ENCODE measurements at places on chromosomes 6 and 20.

DNA sequence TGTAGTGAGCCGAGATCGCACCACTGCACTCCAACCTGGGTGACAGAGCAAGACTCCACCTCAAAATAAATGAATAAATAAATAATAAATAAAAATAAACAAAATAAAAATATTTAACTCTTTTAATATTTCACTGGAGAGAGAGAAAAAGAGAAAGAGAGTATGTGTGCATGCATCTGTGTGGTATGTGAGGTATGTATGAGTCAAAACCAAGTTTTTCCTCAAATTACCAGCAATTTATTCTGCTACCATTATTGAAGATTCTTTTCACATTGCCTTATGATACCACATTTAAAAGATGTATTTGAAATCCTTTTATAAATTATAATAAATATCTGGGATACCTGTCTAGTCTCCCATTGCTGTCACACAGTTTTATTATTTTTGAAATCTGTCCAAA, 122.1 kb downstream of the CD164 start:
- no peak for DNase-seq

DNA sequence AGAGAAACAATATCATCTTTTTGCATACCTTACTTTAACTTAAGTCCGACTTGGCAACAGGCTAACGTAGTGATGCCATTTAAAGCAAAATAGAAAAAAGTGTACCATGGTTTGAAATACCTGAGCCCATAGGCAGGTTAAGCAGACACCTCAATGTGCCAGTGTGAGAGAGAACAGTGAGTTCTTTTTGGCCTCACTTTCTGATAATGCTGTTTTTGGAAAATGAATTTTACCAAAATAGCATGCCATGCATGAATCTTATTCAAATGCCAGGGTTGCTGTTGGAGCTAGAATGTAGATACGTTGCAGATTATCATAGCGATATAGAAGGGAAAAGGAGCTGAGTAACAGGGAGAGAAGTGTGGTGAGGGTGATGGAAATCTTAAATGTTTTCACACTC, 170.2 kb downstream of the OTOR start:
- DNase-seq = no peak

- no peak for DNase-seq
Measured at GRCh38 chr6:56914798-56915658, 39.9 kb upstream of the BEND6 start.

DNA sequence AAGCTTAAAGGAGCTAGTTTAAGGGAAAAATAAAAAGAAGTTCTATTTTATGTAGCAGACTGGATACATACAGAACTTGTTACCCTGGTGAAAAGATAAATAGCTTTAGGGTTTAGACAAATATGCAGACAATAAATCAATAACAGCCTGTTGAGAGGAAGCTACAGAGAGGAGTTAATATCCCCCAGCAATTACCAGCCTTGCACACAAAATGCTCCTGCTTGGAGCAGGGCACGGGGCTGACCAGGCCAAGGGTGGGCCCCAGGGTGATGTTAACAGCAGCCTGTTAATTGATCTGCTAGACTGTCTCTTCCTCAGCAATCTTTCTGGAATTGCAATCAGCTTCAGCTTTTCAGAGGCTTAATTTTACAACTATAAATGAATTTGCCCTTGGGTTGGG, 125.1 kb upstream of the SOX4 start:
- no peak for DNase-seq

DNA sequence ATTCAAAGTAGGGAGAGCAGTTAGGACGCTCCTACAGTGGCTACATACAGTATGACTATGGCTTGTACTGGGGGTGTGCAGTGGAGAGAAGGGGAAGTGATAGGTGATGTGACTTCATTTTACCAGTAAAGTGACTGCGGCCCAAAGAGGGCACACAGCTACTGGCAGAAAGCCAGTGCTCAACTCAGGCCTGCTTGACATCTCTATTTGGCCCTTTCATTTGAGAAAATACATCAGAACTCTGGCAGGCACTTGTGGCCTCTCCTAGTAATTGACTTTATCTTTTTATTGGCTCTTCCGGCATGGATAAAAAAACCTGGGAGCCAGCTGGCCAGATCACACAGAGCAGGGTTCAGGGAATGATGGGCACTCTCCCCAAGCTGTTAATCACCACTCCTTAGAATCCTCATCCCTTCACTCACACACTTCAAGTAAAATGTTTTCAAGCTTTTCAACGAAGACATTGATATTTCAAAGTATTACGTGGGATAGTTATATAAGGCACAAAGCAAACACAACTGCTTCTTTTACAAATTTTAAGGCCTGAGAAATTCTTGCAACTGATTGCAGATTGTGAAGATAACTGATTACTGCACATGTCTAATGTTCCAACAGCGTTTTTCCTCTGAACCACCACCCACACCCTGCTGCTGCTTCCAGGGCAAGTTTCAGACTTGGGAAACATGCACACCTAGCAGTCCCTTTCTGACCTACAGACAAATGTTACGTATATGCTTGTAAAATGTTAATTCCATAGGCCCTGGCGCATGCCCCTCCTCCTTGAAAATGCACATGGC, 73.5 kb downstream of the TNFRSF21 start:
- DNase-seq = no peak

DNA sequence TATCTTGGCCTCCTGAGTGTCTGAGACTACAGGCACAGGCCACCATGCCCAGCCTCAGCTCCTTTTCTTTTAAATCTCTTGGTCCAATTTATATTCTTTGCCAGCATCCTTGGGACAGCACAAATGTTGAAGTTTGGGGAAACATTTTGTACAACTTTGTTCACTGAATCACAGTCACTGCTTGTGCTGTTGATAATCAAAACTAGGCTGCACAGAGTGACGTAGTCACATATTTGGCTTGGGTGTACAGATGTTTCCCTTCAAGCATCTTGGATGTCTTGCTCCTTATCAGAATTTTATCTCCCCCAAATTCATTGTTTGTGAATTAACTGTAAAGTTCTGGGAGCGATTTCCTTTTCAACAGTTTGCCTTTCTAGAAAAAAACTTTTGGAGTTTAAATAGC, 17.9 kb downstream of the CARMIL1 start:
- DNase-seq = no peak

DNA sequence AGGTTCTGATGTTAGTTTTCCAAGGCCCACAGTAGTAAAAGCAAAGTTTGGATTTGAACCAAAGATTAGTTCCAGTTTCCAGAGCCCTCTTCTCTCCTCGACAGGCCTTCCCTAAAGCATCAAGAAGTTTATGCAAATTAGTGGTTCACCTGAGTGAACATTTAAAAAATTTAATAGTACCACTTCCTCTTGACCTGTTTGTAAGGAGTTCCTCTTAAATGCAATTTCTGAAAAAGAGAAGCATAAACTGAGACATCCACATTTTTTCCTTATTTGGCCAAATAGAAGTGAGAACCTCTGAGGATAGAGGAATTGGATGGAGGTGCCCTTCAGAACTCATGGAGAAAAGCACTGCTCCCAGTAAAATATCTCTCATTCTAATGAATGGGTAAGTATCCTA, 1.2 kb upstream of the DSE start:
- no peak for DNase-seq

DNA sequence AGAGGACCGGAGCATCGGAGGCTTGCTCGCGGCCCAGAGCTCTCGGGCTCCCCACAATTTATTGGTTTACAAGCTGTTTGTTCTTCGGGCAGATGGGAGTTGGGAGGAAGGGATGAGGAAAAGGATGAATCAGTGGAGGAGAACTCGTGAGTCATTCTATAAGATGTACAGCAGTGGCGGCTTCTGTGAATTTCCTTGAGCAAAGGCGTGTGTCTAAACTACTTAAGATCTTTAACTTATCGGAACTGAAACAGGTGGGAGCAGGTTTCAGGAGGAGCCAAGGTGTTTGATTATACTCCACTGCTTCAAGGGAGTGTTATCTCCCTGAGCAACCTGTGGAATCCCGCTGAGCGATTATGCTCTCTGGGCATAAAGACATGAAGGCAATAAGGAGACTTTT, 50.5 kb upstream of the IBTK start:
- DNase-seq = no peak

GRCh38 chr6:121093928-121094327, 240.4 kb downstream of the TBC1D32 start:
- no peak for DNase-seq

DNA sequence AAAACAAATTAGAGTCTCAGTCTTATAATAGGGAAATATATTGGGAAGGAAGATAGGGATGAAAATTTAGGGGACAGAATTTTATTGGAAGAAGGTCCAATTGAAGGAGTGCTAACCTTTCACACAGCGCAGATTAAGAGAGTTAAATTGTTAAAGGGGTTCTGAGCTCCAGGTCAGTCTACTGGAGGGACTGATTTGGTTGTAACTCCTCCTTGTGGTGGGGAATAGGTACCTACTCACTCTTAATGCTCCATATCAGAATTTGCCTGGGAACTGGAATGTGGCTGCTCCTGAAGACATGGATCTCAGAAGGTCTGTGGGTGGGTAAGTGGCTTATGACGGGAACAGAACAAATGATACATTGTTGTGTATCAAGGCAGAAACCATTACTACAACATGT, 143.5 kb downstream of the FLRT3 start:
- no peak for DNase-seq

DNA sequence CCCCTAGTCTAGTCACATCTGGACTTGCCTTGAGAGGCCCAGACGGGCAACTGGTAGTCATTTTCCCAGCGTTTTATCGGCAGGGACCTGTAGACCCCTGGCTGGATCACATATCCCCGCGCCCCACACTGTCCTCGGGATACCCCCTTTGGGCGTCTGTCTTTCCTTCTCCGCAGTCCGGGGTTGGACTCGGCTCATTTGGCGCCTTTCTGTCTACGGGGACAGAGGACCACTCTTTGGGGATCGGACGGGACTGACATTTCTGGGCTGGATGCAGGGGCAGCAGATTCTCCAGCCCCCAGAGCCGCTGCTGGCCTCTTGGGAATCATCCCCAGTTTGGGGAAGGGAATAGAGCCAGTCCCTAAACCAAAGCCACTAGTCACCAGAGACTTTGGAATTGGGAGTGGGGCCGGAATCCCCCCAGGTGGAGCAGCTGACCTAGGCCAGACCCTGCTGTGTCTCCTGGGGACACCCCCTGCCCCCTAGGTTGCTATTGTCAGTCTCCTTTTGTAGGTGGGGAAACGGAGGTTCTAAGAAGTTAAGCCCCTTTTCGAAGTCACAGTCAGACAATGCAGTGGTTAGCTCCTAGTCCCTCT, 734 bp downstream of the FAM110A start:
- no peak for DNase-seq

- DNase-seq = no peak
Measured at GRCh38 chr20:56151834-56152233, 96.7 kb upstream of the MC3R start.

DNA sequence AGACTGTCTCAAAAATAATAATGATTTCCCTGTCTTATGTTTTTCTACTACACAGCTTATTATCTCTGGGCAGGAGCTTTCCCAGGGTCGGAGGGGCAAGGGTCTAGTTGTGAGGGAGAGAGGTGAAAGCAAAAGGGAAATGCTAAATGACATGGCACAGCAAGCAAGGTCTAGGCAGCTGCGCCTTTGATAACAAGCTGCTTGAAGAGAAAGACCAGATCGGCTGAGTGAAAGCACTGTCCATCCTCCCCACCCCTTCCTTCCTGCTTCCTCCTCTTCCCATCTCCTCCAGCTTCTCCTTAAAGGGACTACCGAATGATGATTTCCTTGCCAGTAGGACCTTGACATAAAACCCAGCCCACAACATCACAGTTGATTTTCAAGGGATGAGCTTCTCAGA, 158.1 kb upstream of the AKAP12 start:
- no peak for DNase-seq

DNA sequence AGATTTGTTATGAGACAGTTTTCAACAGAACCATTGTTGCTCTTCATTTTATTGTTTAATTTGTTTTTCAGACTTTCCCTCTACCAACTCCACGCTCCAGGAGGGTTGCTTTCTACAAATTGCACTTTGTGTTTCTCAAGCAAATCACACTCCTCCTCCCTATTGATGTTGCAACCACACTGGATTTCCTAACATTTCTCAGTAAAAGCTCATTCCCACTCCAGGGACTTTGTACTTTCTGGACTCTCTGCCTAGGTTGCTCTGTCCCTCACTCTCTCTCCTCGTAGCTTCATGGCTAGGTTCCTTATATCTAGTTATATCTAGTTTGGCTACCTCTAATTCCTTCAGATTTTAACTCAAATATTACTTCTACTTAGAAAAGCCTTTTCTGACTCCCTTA, 20.3 kb downstream of the PGK2 start:
- DNase-seq = no peak

DNA sequence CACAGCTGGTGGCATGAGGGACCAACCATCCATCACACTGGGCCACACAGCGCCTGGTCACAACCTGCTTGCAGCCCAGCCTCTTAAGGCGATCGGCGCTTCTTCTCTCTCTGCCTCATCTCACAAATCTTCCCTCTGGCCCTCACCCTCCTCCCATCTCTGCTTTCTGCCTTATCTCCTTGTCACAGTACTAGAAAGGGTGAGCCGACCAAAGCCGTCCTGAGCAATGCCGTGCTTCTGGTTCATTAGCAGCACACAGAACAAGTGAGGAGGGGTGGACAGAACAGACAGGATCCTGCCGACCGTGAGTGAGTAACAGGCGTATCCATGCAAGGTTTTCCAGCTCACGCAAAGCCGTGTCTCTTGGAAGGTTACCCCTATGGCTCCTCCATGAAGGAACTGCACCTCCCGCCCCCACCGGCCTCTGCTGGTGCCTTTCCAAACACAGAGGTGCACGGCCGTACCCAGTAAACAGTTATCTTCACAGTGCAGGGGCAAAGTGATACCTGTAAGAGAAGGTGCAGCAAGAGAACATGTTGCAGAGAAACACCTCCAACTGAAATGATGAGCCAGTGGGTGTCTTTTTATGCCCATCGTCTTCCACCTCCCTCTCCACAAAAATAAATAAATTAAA, 331.7 kb downstream of the FARS2 start:
- DNase-seq = no peak

DNA sequence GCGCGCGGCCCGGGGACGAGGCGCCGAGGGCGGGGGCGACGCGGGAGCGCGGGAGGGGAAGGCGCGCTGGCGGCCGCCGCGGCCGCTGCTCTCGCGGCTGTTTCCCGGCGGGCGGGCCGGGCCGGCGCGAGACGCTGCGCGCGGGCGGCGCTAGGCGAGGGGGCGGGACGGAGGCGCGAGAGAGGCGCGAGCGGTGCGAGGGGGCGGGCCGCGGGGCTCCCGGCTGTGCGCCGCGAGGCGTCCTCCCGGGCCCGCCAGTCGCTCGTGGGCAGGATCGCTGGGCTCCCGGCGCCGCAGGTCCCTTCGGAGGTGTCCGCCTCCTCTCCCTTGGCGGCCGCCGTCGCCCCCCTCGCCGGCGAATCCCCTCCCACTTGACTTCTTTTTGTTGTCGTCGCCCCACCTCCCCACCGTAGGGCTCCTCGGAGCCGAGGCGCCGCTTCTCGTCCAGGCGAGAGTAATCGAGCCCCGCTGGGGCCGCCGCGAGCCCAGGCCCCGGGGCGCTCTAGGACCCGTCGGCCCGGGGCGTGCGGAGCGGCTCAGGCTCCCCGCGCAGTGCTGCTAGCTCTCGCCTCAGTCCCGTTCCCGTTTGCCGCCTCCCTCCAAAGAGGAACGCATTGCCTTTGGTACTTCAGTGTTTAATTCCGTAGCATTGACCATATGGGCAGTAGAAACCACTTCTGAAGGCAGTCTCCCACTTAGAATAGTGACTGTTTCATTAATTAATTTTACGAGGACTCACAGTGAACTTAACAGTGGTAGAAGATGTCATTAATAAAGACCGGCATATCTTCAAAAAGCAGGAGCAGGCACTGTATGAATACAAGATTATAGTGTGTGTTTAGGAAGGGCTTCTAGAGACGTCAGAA, at the start of gene RANBP9:
Gene RANBP9 (minus strand): TSS at position 103 of the 866 bp plus-strand sequence. CDS start 330 bp downstream, outside the sequence.
- DNase-seq = peak; percentile 80

All from activated T-helper 9 cell treated with anti-CD3 and anti-CD28 coated beads, Interleukin-2, amount 50 U/mL, for 16 hours (primary cell).